ENCODE measurements at places on chromosomes 2 and 18. TPM values are rescaled to one million over a fixed set of nuclear protein-coding genes. Genes with fewer than 3 reads are reported as not detected.

The SH3RF3 gene
- polyA plus RNA-seq = 3.6 TPM

The GATA6 gene
- polyA plus RNA-seq = 0.65 TPM

The ST6GAL2 gene
- polyA plus RNA-seq = not detected

The SCN2A gene
- 0.05 TPM for polyA plus RNA-seq
